ENCODE measurements at places on chromosomes 7 and 10.

DNA sequence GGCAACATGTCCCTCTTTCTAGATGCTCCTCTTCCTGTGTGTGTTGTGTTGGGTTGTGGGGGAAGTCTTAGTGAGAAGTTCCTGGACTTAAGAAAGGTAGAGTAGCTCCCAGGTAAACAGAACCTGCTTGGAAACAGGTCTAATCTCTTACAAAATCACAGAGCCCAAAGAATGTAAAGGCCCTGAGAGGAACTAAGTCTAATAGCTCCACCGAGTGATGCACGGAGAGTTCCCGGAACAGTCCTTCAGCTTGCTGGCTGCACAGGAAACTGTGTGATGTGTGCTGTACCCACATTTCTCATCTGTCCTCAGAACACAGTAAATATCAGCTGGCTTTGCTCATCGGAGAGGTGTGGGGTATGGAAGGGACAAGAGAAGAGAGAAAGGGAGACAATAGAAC lies 182.6 kb upstream of the LYZL1 start:
- DNase-seq: no peak

DNA sequence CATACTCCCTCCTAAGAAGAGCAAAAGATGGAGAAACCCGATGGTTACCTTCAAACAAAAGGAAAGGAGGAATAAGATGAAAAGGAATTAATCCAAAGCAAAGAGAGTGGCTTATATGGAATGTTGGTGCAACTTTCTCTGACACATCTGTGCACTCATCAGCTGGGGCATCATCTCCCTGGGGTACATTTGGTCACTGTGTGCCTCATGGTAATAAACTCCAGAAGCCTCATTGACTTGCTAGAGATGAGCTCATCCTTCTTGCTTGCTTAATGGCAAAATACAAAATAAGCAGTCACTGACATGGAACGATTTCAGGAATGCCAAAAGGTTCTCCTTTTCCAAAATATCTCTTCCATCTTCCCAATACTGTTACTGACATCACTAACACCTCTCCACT lies 22.5 kb downstream of the CAV1 start:
- DNase-seq: no peak

DNA sequence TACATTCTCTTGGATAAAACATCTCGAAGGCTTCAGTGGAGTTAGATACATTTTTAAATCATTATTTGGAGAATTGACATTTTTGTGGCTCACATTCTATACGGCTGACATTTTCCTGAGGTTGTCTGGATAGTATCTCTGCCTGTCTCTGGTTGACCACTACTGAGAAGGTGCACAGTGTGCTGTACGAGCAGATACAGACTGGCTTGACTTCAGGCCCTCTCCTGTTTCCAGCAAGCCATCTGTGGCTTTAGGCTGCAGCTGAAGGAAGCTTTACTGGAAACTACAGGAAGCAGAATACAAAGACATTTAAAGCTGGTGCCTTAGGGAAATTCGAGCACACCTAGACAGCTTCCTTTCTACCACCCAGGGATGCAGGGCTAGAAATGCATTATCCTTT lies 39.3 kb upstream of the RSU1 start:
- DNase-seq: no peak

- DNase-seq: no peak
Measured at GRCh38 chr7:114364151-114364550, 50.5 kb upstream of the FOXP2 start.

DNA sequence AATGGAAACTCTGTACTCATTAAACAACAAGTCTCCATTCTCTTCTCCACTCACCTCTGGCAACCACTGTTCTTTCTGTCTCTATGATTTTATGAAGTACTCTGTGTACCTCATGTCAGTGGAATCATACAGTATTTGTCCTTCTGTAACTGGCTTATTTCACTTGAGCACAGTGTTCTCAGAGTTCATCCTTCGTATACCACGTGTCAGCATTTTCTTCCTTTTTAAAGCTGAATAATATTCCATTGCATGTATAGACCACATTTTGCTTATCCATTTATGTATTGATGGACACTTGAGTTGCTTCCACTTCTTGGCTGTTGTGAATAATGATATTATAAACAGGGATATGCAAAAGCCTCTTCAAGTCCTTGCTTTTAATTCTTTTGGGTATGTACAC lies 333.0 kb upstream of the ZNF32 start:
- DNase-seq: no peak

DNA sequence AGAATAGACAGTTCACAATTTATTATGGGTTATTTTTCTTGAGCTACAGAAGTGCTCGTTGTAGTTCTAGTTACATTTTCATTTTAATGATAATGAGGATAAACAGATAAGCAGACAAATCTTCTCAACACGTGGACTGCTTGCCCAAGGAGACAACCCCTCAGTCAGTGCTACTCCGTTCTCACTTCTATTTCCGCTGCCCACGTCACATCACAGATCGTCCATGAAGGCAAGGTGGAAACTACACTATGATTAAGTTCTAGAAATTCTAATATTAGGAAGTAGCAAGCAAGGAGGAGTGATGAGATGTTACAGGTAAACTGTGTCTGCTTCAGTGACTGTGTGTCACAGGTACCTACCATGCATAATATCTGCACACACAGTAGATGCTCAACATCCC lies 210.5 kb downstream of the CHCHD3 start:
- DNase-seq: no peak

DNA sequence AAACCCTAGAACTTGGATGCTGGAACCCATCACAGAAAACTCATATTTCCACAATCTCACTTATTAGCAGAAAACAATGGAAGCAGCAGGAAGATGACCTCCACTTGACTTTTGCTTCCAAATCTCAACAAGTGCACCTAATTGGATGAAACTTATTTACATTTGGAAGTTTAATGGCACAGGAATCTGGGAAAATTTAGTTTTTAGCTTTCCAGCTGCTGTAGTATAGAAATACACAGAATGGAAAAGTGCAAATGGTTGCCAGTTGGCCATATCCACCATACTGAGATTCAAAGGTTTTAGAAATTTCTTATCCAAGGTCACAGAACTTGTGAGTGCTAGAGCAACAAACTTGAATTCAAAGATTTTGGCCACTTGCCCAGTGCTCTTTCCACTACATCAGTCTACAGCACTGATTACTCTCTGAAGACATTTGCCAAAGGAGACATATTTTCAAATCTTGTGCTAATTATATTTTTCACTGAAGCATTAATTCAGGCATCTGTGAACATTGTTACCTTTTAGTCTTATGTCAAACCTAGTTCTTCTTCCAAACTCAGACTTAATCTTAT lies 9.3 kb upstream of the AHR start:
- no peak for DNase-seq

DNA sequence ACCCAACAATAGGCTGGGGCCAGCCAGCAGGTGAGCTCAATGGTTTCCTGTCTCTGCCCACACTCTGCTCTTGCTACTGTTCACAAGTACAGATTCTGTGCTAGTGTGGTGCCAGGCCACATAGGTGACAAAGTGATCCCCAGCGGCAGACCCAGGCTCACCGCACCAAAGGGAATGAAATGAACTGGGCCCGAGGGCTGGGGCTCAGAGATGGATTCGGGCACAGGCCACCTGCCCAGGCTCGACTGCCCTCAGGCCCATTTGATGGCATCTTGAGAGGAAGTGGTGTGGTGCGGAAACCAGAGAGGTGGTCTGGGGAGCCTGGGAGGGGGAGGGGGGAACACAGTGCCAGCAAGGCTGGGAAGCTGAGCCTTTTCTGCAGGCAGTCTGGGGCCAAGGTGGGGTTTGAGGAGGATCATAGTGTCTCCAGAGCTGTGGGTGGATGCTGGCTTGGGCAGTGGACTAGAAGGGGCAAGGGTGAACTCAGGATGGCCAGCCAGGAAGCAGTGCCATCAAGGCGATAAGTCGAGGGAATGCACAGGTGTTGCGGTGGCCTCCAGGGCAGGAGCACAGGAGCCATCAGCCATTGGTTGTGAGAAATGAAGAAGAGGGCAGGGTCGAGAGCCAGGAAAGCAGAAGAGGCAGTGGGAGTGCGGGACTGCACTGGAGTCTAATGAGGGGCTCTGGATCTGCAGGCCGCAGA lies 85.2 kb downstream of the ARHGAP22 start:
- DNase-seq: no peak

- DNase-seq: no peak
Measured at GRCh38 chr10:71782917-71783490, 9.7 kb upstream of the VSIR start.

- no peak for DNase-seq
Measured at GRCh38 chr10:59829024-59829423, 75.8 kb upstream of the MRLN start.
